ENCODE measurements at places on chromosomes 6 and 20.
A peak's percentile ranks its signal among the peaks of the same experiment; 100 is the strongest.

DNA sequence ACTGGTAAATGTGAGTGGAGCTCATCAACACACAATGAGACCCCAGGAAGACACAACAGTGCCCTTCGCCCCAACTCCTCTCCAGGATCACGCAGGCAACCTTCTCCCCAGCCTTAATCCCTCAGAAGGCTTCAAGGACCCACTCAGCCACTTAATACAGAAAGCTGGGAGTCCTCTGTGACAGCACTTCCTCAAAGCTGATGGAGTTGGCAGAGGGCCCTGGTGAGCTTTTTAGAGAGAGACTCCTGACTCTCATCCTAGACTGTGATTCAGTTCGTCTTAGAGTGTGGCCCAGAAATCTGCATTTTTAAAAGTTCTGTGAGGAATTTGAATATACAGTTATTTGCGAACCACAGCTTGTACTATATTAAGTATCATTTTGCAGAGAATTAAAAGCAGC, 187.7 kb downstream of the UST start:
- no peak for DNase-seq

DNA sequence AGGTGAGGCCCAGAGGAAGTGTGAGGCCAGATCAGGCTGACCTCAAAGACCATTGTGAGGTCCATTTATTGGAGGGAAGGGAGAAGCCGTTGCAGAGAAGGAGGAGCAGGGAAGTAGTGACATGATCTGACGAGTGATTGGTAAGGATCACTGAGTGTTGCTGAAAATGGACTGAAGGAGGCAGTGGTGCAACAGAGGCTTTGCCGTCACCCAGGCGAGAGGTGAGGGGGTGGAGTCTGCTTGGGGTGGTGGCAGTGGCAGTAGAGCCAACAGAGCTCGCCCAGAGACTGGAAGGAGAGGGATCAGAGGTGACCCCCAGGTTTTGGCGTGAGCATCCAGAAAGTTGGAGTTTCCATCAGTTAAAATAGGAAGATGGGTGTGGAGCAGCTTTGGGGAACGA, 67.9 kb upstream of the CLDN20 start:
- no peak for DNase-seq

- DNase-seq, result no peak
Observed at GRCh38 chr6:101108286-101108685, 227.2 kb upstream of the ASCC3 start.

DNA sequence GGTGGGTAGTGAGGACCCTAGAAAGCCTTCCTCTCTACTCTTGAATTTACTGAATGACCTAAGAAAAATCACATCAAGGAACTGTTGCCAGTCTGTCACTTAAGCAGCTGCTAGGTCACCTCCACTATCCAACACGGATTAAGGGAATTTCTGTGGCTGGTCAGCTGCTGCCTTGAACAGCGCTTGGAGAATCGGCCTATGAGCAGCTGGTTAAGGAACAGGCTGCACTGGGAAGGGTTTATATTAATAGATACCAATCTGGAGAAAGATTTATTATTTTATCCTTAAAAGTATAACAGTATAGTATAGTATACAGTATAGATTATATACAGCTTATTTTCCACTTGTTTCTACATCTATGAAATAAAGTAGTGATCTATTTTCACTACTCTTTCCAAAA, 6.5 kb downstream of the PTPRK start:
- no peak for DNase-seq

- no peak for DNase-seq
Observed at GRCh38 chr6:142763205-142763604, 181.8 kb downstream of the HIVEP2 start.

DNA sequence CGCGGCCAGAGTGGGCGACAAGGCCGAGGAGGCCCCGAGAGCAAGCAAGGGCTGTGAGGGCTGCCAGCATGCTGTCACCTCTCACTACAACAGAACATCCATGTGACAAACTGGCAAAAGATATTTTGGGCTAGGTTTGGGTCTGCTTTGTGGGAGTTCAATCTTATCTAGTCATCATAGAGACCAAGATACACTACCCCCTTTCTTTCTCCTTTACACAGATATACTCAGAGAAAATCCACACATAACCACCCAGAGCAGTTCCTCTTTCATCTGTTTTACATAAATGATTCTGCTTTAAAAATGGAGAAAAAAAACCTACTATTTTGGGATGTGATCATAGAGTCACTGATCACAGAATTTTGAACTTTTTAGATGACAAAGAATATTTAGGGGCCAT, 16.8 kb downstream of the SOX4 start:
- no peak for DNase-seq

DNA sequence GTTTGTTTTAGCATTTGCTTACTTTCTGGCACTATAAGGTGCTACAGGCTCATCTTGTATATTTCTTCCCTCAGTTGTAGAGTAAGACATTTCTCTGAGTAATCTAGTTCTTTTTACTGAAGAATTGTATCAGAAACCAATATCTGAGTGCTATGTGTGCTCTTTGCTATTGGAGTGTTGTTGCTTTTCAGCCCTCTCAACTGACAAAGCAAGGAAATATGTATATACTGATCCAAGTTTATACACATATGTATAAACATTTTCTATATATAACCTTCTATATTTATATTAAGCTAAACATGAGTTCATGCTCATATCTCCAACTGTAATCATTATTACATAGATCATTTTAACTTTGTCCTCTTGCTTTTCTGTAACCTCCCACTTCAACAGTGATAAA, 405.7 kb downstream of the RFPL4B start:
- DNase-seq, result no peak

GRCh38 chr20:61649860-61650162, 397.8 kb downstream of the CDH4 start:
- DNase-seq, result no peak

GRCh38 chr6:34982424-34982852, 93.4 kb downstream of the ANKS1A start:
- DNase-seq, result no peak

- DNase-seq, result no peak
Observed at GRCh38 chr6:144338951-144339700, 54.0 kb downstream of the UTRN start.

- DNase-seq, result no peak
Observed at GRCh38 chr20:63290677-63291472, 2.1 kb upstream of the COL20A1 start.

DNA sequence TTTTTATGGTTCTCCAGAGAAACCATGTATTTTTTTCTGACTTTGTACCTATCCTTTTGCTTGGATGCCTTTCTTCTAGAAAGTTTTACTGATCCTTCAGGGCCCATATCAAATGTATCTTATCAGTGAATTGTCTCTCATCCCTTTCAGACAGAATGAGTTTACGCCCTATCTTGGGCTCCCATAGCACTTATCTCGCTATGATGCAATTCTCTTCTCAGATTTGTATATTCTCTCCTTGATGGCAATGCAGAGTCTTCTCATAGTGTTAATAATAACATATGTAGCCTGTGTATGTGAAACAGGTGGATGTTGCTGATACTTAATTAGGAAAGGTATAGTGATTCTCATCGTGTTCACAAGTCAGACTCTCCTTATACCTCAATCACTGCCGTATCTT, 336.2 kb downstream of the UTRN start:
- no peak for DNase-seq

DNA sequence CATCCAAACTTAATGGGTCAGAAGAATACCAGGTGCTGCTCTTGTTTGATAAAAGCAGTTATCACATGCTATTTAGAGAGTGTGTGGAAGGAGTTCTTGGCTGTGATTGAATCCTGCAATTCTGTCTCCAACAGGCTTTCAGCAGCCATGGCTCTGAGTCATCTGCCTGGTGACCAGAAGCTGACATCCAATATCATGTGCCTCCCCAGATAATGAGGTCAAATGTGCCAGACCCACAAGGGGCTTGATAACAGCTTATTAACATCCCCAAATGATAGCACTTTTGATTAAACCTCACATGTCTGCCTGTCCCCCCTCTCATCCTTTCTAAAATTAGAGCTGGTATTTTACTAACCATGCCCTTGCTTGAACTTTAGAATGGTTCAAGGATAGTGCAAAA, 175.7 kb upstream of the PLN start:
- DNase-seq, result no peak

- no peak for DNase-seq
Observed at GRCh38 chr6:18613319-18613925, 226.3 kb downstream of the RNF144B start.

DNA sequence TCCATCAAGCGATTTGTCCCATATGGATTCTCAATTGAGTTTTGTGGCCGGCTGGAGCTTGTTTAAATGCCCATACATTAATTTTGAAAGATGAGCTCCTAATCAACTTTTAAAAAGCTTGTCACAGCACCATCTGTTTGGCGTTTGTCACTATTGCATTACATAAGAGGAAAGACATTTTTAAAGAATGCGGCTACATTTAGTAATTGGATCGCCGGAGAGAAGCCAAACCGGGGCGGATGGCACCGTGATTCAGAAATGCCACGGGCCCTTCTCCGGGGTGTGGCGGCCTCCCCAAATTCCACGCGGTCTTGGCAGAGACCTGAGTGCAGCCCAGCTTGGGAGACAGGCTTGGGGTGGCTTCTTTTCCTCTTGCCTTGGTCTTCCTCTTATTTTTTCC, 67.7 kb upstream of the ZNFX1 start:
- DNase-seq, result no peak

DNA sequence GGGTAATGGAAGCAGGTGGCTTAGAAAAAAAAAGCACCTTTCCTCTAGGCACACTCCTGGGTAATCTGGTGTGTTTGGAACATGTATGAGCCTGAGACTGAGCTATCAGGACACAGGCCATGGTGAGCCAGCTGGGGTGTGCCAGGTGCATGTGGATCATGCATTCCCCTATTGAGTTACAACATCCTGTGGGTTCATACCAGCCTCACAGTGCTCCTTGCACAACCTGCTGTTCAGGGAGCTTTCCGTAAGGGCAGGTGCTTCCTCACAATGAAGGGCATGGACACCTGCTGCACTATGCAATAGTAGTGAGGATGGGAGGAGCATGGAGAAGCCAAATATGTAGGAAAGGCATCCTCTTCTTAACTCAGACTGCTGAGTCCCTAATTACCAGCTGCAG, 197.2 kb upstream of the SUPT3H start:
- DNase-seq, result no peak

DNA sequence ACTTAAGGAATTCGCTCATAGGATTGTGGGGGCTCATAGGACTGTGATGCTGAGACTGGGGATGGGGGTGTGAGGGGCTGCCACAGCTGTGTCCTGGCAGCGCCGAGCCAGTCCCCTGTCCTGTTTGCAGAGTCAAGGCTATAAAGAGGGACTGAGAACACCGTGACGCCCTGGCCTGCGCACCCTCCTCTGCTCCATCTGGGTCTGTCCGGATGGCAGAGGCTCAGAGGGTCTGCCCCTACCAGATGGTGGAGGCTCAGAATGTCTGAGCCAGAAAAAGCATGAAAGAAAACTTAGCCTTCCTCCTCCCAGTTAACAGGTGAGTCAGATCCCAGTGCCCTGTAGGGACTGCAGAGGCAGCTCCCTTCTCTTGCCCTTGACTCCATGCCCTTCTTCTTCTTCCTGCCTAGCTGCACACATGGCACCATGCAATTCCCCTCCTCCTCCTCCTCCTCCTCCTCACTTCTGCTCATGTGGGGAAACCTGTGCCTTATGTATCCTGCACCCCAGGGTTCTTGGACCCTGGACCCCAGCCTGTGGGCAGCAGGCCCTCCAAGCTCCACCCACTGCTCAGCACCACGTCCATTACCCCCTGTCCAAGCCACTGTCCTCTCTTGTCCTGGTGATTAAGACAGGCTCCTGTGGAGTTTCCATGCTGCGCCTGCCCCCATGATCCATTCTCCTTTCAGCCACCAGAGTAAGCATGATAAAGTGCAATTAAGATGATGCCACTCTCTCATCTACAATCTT, 410.0 kb upstream of the SULF2 start:
- no peak for DNase-seq

GRCh38 chr6:19558201-19558600, 279.0 kb upstream of the ID4 start:
- DNase-seq, result no peak

- no peak for DNase-seq
Observed at GRCh38 chr6:72643214-72643613, 21.4 kb downstream of the KCNQ5 start.

GRCh38 chr6:157380779-157381561, at the start of gene ZDHHC14:
TSS of gene ZDHHC14 (plus strand) at chr6:157381190.
- DNase-seq, result peak; percentile 4

DNA sequence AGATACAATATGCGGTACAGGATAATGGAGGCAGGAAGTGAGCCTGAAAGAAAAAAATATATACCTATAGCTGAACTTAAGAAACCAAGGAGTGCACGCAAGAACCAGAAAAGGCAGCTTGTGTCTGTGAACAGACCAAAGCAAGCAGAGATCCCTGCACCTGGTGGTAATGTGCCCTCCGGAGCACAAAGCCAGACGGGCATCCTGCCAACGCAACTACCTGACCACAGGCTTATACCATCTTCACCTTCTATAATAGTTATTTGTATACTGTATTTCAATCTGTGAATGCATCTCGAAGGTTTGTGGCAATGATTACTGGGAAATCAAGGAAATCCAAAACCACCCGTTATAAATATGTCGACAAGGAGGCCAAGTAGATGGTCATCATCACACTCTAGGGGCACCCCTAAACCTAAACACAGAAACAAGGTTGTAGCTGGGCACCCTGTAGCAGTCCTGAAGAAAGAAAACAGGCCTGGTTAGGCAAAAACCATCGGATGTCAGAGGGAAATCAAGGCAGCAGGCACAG, 801 bp downstream of the FBXL4 start:
- DNase-seq, result no peak

DNA sequence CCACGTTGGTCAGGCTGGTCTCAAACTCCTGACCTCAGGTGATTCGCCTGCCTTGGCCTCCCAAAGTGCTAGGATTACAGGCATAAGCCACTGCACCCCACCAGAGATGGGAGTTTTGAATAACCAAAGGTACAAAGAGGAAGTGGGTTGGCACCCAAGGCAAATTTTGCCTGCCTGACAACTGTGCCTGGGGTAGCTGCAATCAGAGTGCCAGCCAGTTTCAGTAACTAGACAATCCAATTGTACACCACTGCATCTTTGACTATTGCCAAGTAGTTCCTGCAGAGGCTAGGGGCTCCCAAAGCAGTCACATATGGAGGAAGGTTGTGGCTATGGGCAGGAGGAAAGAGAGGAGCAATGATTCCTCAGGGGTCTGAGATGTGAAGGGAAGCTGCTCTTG, 16.6 kb downstream of the ZC3H12D start:
- no peak for DNase-seq

GRCh38 chr6:123841067-123841896, 37.6 kb downstream of the NKAIN2 start:
- DNase-seq, result no peak

- DNase-seq, result no peak
Observed at GRCh38 chr6:113375950-113376846, 480.9 kb upstream of the MARCKS start.

- no peak for DNase-seq
Observed at GRCh38 chr6:72787391-72788031, 165.6 kb downstream of the KCNQ5 start.

DNA sequence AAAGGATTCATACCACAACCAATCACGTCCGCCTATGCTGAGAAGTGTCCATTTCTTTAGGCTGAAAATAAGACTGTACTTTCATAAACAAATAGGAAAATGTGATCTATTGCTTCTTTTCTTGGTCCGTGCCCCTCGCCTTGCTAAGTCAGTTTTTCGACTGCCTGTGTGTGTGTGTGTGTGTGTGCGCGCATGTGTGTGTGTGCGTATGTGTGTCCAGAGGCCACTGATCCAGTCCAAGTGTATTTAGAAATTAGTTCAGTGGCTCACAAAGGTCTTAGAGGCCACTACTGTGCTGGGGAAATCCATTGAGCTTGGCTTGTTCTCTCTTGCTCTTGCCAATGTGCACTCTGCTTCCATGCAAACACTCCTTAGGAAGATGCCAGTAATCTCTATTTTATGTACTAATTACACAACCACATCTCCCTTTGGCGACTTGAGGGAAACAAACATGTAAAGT, 50.5 kb downstream of the SLC22A23 start:
- no peak for DNase-seq

GRCh38 chr6:150406948-150407347, 38.1 kb downstream of the IYD start:
- DNase-seq, result no peak

Measured in brain pericyte (primary cell).